ENCODE measurements at places on chromosomes 7 and 10. TPM values are rescaled to one million over a fixed set of nuclear protein-coding genes. Genes with fewer than 3 reads are reported as not detected.

- no peaks in the 10 kb centered on the region for H3K36me3 ChIP-seq
- H3K27ac ChIP-seq: peak overlapping the region; percentile 77
- no peaks in the 10 kb centered on the region for H3K27me3 ChIP-seq
- peak overlapping the region; percentile 47 for H3K4me3 ChIP-seq
- no peak for DNase-seq
These were observed 1.1 kb downstream of the PALS2 start for GRCh38 chr7:24574386-24574785.

GRCh38 chr10:98169379-98169778 is 34.9 kb downstream of the R3HCC1L start:
- no peaks in the 10 kb centered on the region for H3K36me3 ChIP-seq
- H3K4me1 ChIP-seq: peaks cover 21% of the 10 kb centered on the region
- no peak overlapping the region for H3K27ac ChIP-seq
- H3K27me3 ChIP-seq: no peaks in the 10 kb centered on the region

DNA sequence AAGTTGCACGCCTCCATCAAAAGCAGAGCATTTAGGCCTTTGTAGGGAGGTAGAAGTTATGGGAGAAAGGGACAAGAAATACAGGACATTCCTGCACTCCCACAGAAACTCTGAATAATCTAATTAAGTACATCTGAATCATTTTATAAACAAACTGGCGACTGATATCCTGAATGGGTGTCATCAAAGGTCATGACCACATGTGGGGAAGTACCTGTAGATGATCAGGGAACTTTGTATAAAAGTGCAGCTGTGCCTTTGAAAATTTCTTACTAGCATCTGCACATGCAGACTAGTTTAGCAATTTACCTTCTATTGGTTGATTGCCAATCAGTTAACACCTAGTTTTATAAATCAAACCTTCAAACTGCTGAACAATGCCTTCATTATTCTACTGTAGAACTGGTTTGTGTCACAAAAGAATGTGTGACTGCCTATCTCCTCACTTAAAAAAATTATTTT is 17.1 kb downstream of the STEAP4 start:
- H3K27ac ChIP-seq: no peak overlapping the region
- no peak for DNase-seq
- H3K4me3 ChIP-seq: no peak overlapping the region
- H3K4me1 ChIP-seq: no peaks in the 10 kb centered on the region
- H3K27me3 ChIP-seq: no peaks in the 10 kb centered on the region

- no peak overlapping the region for H3K4me3 ChIP-seq
- H3K36me3 ChIP-seq: no peaks in the 10 kb centered on the region
- H3K4me1 ChIP-seq: peaks cover 6% of the 10 kb centered on the region
- DNase-seq: peak; percentile 52
- no peaks in the 10 kb centered on the region for H3K27me3 ChIP-seq
These were observed 19.7 kb downstream of the AFAP1L2 start for GRCh38 chr10:114384601-114385000.

DNA sequence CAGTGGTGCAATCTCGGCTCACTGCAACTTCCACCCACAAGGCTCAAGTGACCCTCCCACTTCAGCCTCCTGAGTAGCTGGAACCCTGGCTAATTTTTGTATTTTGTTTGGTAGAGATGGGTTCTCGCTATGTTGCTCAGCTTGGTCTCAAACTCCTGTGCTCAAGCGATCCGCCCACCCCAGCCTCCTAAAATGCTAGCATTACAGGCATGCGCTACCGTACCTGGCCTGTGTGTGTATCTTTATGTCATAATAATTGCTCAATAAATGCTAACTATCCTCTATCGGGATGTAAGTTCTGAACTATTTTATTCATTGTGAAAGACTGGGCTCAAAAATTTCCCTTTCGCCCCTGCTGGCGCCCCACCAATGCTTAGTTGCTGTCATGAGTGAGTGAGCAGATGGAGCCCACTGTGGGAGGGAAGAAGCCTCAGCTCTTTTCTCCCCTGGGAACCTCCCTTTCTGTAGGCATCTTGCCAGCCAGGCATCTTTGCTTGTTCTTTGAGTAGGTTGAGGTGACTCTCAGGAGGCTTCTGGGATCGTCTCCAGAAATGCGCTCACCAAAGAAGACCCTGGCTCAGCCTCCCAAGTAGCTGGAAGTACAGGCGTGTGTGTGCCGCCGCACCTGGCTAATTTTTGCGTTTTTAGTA is 38.3 kb downstream of the CAMK1D start:
- peaks cover 20% of the 10 kb centered on the region for H3K4me1 ChIP-seq
- H3K36me3 ChIP-seq: no peaks in the 10 kb centered on the region
- DNase-seq: no peak
- no peaks in the 10 kb centered on the region for H3K27me3 ChIP-seq

DNA sequence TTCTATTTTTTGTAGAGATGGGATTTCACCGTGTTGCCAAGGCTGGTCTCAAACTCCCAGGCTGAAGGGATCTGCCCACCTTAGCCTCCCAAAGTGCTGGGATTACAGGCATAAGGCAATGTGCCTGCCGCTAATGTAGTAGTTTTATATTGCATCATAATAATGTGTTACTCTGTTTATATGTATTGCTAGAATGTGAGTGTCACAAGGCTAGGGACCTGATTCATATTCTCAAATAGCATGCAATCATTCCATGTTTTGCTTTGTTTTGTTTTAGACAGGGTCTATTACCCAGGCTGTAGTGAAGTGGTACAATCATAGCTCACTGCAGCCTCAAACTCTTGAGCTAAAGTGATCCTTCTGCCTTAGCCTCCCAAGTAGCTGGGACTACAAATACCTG is 13.5 kb downstream of the CCL26 start:
- no peaks in the 10 kb centered on the region for H3K27me3 ChIP-seq
- H3K36me3 ChIP-seq: no peaks in the 10 kb centered on the region
- no peak for DNase-seq
- H3K27ac ChIP-seq: no peak overlapping the region
- H3K4me3 ChIP-seq: no peak overlapping the region
- H3K4me1 ChIP-seq: no peaks in the 10 kb centered on the region

GRCh38 chr10:79285315-79286197 is 61.7 kb upstream of the PPIF start:
- no peaks in the 10 kb centered on the region for H3K36me3 ChIP-seq
- H3K4me3 ChIP-seq: no peak overlapping the region
- DNase-seq: no peak
- H3K27ac ChIP-seq: peak overlapping the region; percentile 59
- no peaks in the 10 kb centered on the region for H3K4me1 ChIP-seq

IKZF5 gene
- 12.5 TPM for total RNA-seq

- DNase-seq: no peak
- H3K27ac ChIP-seq: no peak overlapping the region
- H3K4me1 ChIP-seq: no peaks in the 10 kb centered on the region
- no peak overlapping the region for H3K4me3 ChIP-seq
These were observed 236.5 kb downstream of the SKAP2 start for GRCh38 chr7:26627891-26628341.

- peak; percentile 85 for DNase-seq
- no peaks in the 10 kb centered on the region for H3K36me3 ChIP-seq
- peak overlapping the region; percentile 85 for H3K4me3 ChIP-seq
- H3K27ac ChIP-seq: peak overlapping the region; percentile 86
- no peaks in the 10 kb centered on the region for H3K4me1 ChIP-seq
- no peaks in the 10 kb centered on the region for H3K27me3 ChIP-seq
These were observed 562 bp downstream of the TMEM243 start for GRCh38 chr7:87218796-87219544.

GRCh38 chr7:157520249-157520648 is 183.4 kb downstream of the DNAJB6 start:
- no peaks in the 10 kb centered on the region for H3K27me3 ChIP-seq
- no peak overlapping the region for H3K27ac ChIP-seq
- H3K4me3 ChIP-seq: no peak overlapping the region
- DNase-seq: peak; percentile 30
- no peaks in the 10 kb centered on the region for H3K36me3 ChIP-seq

NFE2L3 gene
- 1.5 TPM for total RNA-seq

GRCh38 chr7:78326876-78327275 is 528.3 kb downstream of the PHTF2 start:
- H3K36me3 ChIP-seq: no peaks in the 10 kb centered on the region
- no peak for DNase-seq
- H3K4me1 ChIP-seq: no peaks in the 10 kb centered on the region
- no peak overlapping the region for H3K27ac ChIP-seq
- no peaks in the 10 kb centered on the region for H3K27me3 ChIP-seq

GRCh38 chr10:49740346-49741107 is 21.6 kb downstream of the OGDHL start:
- H3K36me3 ChIP-seq: no peaks in the 10 kb centered on the region
- H3K4me3 ChIP-seq: no peak overlapping the region
- H3K27me3 ChIP-seq: no peaks in the 10 kb centered on the region
- H3K4me1 ChIP-seq: no peaks in the 10 kb centered on the region
- no peak for DNase-seq

GRCh38 chr10:51815723-51816122 is 116.3 kb upstream of the CSTF2T start:
- H3K27ac ChIP-seq: no peak overlapping the region
- DNase-seq: no peak
- H3K4me1 ChIP-seq: peaks cover 17% of the 10 kb centered on the region
- no peak overlapping the region for H3K4me3 ChIP-seq

GRCh38 chr7:157502701-157503111 is 165.9 kb downstream of the DNAJB6 start:
- H3K4me1 ChIP-seq: no peaks in the 10 kb centered on the region
- DNase-seq: peak; percentile 56
- no peaks in the 10 kb centered on the region for H3K36me3 ChIP-seq
- peaks cover 9% of the 10 kb centered on the region for H3K27me3 ChIP-seq
- no peak overlapping the region for H3K27ac ChIP-seq

- no peak overlapping the region for H3K27ac ChIP-seq
- no peaks in the 10 kb centered on the region for H3K27me3 ChIP-seq
- H3K4me1 ChIP-seq: no peaks in the 10 kb centered on the region
- no peaks in the 10 kb centered on the region for H3K36me3 ChIP-seq
- no peak overlapping the region for H3K4me3 ChIP-seq
- no peak for DNase-seq
These were observed 73.5 kb upstream of the CDK6 start for GRCh38 chr7:92909686-92910475.

- DNase-seq: peak; percentile 76
- H3K27me3 ChIP-seq: no peaks in the 10 kb centered on the region
- H3K36me3 ChIP-seq: no peaks in the 10 kb centered on the region
These were observed 102.4 kb downstream of the CFTR start for GRCh38 chr7:117582219-117582704.
